ENCODE measurements at places on chromosomes 1 and 21. TPM values are rescaled to one million over a fixed set of nuclear protein-coding genes. Genes with fewer than 3 reads are reported as not detected.

Gene FCRL5
- not detected for total RNA-seq

Gene GUCA2B
- not detected for total RNA-seq

Gene SPTA1
- not detected for total RNA-seq

Gene FLG2
- not detected for total RNA-seq

Gene FAM167B
- 0.30 TPM for total RNA-seq

Gene OR2T6
- total RNA-seq, result not detected

Gene USP24
- total RNA-seq, result 14.1 TPM

Gene RAB3B
- 15.2 TPM for total RNA-seq

Gene NECTIN4
- 0.17 TPM for total RNA-seq

Gene TBX19
- total RNA-seq, result 0.34 TPM

Gene PROX1
- total RNA-seq, result not detected

Gene DDOST
- total RNA-seq, result 316 TPM

Data from bronchus fibroblast of lung (primary cell).